Endothelial cell (in vitro differentiated cells): ENCODE measurements at places on chromosomes 7 and 10.

- no peak for DNase-seq
Observed at GRCh38 chr7:157690833-157691585, 354.2 kb downstream of the DNAJB6 start.

GRCh38 chr7:42269161-42269560 is 32.2 kb upstream of the GLI3 start:
- no peak for DNase-seq

- DNase-seq: no peak
Observed at GRCh38 chr10:119480667-119481066, 61.9 kb downstream of the RGS10 start.

DNA sequence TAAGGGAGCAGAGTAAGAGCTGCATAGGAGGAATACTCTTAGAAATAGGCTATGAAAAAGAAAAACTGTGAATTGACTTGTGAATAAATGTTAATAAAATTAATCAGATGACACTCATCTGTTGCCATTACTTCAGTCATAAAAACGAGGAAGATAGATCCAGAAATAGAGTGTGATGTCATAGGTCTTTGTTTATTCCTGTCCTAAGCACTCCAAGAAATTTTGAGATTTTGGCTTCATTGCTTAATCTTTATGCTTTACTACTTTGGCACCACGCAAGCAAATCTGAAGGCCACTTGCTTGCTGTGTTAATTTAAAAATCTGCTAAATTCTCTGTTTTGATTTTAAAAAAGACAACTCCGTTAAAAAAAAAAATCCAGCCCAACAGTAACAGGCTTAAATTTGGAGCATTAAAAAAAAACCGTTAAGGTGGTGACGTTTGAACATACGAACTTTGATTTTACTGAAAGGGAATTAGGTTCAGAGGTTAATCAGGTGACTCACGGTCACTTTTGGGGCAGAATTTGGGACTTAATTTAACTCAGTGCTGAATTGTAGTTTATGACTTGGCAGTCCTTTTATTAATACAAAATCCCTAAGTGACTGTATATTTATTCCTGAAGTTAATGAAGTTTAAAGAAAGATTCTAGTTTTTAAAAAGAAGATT is 3.4 kb downstream of the IFRD1 start:
- no peak for DNase-seq

GRCh38 chr7:116955801-116956476 is 2.6 kb downstream of the ST7 start:
- no peak for DNase-seq

DNA sequence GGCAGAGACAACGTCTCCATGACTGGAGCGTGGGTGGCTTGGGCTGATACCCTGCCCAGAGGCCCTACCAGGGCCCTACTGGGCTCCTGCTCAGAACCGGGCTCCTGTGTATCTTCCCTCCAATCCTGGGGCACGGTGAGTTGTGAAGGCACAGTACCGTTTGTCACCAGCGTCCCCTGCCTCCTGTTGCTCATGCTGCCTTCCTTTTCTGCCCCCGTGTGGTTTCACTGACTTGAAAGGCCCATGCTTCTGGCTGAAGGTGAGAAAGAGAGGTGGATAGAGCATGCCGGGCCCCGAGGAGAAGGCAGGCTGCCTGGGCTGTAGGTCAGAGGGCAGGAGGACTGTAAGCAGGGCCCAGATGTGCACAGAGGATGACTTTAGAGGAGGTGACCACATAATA is 9.1 kb upstream of the DMBT1 start:
- DNase-seq: no peak
